ENCODE measurements at places on chromosomes 2 and 18. TPM values are rescaled to one million over a fixed set of nuclear protein-coding genes. Genes with fewer than 3 reads are reported as not detected.

Gene EPHA4
- 12.2 TPM for polyA plus RNA-seq

Gene EN1
- polyA plus RNA-seq, result 8.3 TPM

Gene POTEC
- polyA plus RNA-seq, result not detected

Gene PPP1R1C
- not detected for polyA plus RNA-seq

Gene CRYBA2
- polyA plus RNA-seq, result not detected

Gene GAREM2
- 5.2 TPM for polyA plus RNA-seq

Gene SERPINB3
- polyA plus RNA-seq, result not detected

Gene ERICH2
- polyA plus RNA-seq, result 0.56 TPM
